ENCODE measurements at places on chromosomes 2 and 18. TPM values are rescaled to one million over a fixed set of nuclear protein-coding genes. Genes with fewer than 3 reads are reported as not detected.

The REG3G gene
- total RNA-seq = not detected

The DCDC2C gene
- total RNA-seq = not detected

The TMEM247 gene
- total RNA-seq = not detected

The NEMP2 gene
- 15.1 TPM for total RNA-seq

The KCNE4 gene
- total RNA-seq = not detected

The MAP3K19 gene
- total RNA-seq = not detected

The EVX2 gene
- total RNA-seq = not detected

The NTSR2 gene
- not detected for total RNA-seq

The SLC66A2 gene
- total RNA-seq = 18.0 TPM

The CNRIP1 gene
- total RNA-seq = 7.2 TPM

The SLC25A12 gene
- 12.3 TPM for total RNA-seq

The PSMA8 gene
- not detected for total RNA-seq

The NYAP2 gene
- not detected for total RNA-seq

The FIGN gene
- total RNA-seq = 2.1 TPM

The CENPA gene
- 49.5 TPM for total RNA-seq

The PRSS56 gene
- total RNA-seq = not detected

The CAPN13 gene
- total RNA-seq = not detected

The EML6 gene
- total RNA-seq = not detected

The ZNF892 gene
- total RNA-seq = 3.2 TPM

The GPAT2 gene
- not detected for total RNA-seq

The PLEKHH2 gene
- total RNA-seq = 7.5 TPM

The ARL4C gene
- total RNA-seq = 54.8 TPM

The IL37 gene
- not detected for total RNA-seq

The ACMSD gene
- 3.8 TPM for total RNA-seq

The GPBAR1 gene
- 0.12 TPM for total RNA-seq

The PROKR1 gene
- not detected for total RNA-seq

The UGT1A8 gene
- total RNA-seq = 0.87 TPM

The LINC00305 gene
- total RNA-seq = not detected

The SERPINB12 gene
- not detected for total RNA-seq

The AMER3 gene
- not detected for total RNA-seq

The RNU2-63P gene
- total RNA-seq = not detected

The POTEJ gene
- total RNA-seq = not detected

The GATA6 gene
- 6.7 TPM for total RNA-seq

The KCNIP3 gene
- total RNA-seq = 1.0 TPM

The PAX3 gene
- total RNA-seq = not detected

The LRRC30 gene
- not detected for total RNA-seq

The BOLL gene
- total RNA-seq = not detected

The DNAJC5G gene
- total RNA-seq = not detected

The AGXT gene
- total RNA-seq = not detected

All from Caki2 (cell line).